ENCODE measurements at places on chromosomes 7 and 10.

DNA sequence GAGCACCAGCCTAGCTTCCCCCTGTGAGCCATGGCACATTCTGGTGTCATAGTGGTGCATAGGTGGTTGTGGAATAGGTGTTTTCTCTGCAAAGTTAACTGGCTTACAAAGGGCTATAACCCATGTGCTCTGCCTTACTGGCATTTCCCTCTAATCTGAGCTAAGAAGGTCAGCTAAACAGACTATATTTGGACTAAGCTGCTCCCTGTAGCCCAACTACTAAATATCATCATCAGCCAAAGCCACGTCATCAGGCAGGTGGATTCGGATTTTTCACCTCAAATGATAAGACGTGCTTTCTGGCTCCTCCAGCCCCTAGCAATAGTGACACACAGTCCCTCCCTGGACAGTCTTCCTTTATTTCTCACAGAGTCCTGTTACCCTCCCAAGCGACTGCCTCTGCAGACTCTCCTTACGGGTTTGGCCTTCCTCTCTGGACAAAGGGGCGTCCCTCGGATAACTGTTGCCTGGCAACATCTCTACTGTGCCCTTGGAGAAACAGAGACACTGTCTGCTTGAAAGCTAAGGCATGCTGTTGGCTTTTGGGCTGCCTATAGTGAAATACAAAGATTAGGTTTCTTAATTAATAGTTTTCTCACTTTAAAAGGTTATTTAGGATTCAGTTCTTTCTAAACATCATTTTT, 9.1 kb downstream of the SLC13A4 start:
- DNase-seq = no peak

GRCh38 chr10:16271571-16271970, 165.2 kb upstream of the PTER start:
- no peak for DNase-seq

DNA sequence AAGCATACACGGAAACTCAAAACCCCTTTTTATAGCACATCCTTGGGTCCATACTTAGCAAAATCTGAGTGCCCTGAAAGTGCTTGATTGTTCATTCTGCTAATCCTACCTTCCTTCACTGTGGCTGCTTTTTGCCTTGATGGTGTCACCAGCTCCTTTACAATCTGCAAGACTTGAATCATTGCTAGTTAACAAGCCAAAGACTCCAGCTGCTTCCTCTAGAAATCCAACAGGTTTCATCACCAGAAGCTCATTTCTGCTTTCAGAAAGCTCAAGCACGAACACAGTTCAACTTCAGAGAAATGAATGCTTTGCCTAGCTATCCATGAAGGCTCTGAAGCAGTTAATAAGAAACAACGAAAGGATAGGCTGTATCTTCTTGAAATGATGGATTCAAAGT, 38.0 kb downstream of the USP6NL start:
- no peak for DNase-seq

DNA sequence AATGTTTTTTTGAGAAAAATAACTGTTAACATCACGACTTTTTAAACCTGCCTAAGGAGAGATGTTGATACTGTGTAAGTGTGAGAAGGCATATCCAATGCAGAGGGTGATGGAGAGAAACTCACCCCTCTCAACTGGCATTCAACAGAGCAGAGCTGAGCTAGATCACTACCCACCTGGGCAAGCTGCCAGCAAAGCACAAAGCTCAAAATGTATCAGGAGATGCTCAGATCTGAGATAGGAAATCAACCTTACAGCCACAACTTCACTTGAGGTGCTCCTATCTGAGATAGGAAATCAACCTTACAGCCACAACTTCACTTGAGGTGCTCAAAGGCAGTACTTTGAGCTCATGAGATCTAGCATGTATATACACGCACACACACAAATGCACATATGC, 151.5 kb upstream of the PDE1C start:
- DNase-seq = no peak

DNA sequence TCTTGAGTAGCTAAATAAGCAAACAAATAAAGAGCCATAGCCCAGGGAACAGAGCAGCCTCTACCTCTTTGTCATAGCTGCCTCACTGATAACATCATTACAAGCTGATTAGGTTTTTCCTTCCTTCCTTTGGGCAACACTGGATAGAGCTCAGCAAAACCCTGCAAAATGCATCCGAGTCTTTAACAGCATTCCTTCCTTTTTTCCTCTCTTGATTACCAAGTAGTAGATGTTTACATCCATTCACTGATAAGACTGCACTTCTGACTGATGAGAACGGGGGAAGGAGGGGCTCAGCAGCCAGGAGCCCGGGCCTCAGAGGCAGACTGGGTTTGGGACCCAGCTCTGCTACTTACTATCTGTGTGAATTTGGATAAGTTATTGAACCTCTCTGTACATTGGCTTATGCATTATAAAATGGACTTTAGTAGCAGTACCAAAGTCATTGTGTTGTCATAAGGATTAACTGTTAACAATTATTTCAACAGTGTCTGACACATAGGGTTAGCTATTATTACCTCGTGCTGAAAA, 214.2 kb downstream of the ANK3 start:
- DNase-seq = no peak

DNA sequence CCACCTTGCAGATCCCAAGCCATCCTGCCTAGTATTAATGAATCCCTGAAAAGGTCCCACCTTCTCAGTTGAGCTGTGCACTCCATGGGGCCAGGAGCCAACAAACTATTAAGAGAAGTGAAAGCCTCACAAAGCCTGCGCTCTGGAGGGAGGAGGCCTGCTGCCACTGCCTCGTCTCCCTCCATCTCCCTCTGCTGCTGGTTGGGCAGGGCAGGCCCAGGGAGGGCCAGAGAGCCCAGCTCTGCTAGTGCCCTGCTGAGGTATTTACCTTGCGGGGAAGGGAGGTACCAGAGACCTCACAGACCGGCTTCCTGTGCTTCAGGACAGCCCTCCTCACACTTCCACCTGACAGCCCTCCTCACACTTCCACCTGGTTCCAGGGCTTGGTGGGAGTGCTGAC, 171.5 kb downstream of the SH3PXD2A start:
- no peak for DNase-seq

DNA sequence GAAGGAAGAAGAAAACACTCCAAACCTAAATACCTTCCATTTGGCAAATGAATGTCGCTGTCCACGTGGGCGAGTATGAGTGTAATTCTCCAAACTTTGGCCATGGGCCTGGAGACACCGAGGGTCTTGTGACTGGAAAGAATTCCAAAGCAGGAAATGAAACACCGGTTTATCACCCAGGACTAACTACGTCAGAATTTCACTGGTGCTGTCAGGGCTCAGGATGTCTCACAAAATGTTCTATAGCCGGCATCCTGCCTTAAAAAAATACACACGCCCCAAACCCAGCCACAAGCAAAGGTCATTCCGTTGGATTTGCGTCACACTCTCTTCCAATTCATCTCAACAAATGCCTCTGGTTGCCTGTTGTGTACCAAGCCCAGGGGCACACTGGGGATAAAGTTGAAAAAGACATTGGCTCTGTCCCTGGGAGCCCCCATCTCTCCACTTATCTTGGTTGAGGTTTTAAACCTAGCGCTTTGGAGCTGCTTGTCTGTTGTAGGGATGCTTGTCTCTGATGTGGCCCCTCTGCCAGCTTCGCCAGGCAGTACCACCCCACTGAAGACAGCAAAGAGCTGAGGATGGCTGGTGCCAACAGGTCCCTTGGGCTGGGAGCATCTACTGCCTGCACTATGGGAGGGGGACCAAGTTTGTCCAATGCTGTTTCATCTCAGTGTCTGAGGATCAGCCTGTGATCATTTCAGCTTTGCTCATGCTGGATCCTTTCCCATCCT, 31.2 kb downstream of the GSTO2 start:
- DNase-seq = no peak

DNA sequence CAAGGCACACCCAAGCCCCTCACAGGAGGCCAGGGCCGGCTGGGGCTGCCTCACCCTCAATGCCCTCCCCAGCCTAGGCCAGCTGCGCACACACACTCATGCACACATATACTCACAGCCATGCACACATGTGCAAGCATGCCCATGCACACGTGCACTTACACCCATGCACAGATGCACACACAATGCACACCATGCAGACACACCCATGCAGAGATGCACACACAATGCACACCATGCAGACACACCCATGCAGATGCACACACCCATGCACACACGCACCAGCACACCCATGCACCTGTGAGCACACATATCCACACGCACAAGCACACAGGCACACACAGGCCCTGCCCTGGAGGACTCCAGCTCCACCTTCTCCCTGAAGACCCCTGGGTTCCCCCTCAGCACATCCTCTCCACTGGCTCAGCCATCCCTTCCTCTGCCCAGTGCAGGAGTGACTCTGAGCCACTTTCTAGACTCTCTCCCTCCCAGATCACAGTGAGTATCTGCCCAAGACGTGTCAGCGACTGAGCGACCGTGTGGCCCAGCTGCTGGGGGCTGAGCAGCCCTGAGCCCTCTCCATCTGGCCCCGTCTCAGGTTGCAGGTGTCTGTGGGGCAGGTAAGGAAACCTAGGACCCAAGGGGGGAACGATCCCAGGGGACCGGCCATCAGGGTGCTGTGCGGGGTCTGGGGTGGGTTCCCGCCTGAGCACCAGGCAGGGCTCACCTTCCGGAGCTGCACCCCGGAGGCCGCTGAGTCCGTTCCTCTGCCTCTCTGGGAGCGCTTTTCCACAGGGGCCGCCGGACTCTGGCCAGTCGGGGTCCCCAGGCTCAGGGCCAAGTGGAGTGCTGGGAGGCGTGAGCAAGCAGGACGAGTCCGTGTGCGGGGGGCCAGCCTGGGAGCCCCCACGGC, 25.8 kb downstream of the AP5Z1 start:
- no peak for DNase-seq

DNA sequence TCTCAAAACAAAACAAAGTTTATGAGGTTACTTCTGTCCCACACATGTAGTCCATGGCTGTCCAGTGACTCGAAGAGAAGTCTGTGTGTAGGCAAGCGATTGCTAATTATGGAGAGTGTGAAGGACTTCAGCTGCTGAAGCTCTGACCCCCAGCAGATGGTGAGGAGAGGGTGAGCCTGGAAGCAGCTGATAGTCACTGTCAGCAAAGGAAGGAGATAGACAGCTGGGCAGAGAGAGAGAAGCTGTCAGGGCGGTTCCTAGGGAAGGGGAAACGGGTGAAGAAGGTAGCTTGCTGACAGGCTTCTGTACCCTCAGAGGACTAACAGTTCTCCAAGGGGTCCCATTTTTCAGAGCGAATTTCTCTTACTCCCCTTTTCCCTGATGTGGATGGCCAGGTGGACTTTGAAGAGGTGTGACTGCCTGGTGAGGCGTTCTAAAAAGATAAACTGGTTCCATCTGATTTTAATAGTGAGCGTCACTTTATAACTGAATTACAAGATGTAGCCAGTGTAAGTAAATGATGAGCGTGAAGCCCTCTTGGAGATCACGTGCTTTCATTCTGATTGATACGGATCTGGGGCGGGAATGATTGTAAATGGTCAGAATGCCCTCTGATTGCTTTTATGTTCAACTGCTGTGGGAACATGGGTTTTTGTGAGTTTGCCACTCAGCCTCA, 12.1 kb downstream of the ZSCAN21 start:
- no peak for DNase-seq

DNA sequence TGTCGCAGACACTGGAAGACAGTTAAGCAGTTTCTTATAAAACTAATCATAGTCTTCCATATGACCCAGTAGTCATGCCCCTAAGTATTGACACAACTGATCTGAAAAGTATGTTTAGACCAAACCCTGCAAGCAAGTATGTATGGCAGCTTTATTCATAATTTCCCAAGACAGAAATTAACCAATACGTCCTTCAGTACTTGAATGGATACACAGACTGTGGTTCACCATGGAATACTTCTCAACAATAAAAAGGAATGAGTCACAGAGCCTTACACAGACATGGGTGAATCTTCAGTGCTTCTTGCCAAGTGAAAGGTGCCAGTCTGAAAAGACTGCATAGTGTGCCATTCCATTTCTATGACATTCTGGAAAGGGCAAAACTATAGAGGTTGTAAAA, 50.2 kb upstream of the AKR1E2 start:
- DNase-seq = no peak

- no peak for DNase-seq
Observed at GRCh38 chr10:62560201-62560819, 186.1 kb downstream of the ZNF365 start.

DNA sequence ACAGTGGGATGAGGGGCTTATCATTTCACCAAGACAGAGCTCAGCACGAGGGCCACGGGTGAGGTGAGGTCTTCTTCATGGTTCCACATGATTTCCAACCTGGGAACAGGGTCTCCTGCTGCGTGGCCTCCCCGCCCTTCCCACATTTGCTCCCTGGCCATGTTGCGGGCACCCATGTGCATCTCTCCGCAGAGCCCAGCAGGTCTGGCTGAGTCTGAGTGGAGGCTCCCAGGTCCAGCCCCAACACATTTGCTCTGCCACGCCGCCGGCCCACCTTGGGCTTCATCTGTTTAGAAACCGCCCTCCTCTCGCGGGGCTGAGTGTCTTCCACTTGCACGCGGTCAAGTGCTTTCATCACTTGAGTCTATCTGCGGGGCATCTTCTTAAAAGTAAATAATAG, 14.8 kb upstream of the PRKAR1B start:
- DNase-seq = no peak

- DNase-seq = no peak
Observed at GRCh38 chr10:114932945-114933344, 5.0 kb upstream of the TRUB1 start.

GRCh38 chr7:21718391-21718790, 175.6 kb downstream of the DNAH11 start:
- no peak for DNase-seq

- peak; percentile 70 for DNase-seq
Observed at GRCh38 chr10:30434273-30435072, 489 bp downstream of the MAP3K8 start.

DNA sequence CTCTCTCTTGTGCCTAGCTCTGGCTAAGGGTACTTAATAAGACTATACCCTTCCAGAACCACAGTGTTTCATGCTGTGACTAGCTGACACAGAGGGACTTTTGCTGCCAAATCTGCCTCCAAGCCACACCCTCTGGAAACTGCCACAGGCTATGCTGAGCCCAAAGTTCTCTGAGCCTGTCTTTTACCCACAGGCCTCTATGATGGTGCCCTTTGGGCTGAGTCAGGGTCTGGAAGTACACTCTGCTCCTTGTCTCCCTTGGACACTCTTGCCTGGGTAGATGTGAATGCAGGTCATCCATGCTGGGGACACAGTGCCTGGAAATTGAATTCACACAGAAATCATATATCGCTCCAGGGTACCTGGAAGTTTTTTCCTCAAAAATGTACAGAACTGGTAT, 22.6 kb downstream of the DYDC1 start:
- DNase-seq = no peak

DNA sequence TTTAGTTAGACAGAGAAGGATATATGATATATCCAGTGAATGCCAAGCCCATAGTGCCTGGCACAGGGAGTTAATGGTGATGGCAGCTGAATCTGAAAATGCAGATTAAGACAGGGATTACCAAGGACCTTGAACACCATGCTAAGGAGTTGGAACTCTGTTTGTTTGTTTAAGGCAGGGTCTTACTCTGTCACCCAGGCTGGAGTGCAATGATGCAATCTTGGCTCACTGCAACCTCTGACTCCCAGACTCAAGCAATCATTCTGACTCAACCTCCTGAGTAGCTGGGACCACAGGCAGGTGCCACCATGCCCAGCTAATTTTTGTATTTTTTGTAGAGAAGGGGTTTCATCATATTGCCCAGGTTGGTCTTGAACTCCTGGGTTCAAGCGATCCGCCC, 1.6 kb downstream of the AKR1D1 start:
- DNase-seq = no peak
